ENCODE measurements at places on chromosomes 2 and 18.
A peak's percentile ranks its signal among the peaks of the same experiment; 100 is the strongest.

DNA sequence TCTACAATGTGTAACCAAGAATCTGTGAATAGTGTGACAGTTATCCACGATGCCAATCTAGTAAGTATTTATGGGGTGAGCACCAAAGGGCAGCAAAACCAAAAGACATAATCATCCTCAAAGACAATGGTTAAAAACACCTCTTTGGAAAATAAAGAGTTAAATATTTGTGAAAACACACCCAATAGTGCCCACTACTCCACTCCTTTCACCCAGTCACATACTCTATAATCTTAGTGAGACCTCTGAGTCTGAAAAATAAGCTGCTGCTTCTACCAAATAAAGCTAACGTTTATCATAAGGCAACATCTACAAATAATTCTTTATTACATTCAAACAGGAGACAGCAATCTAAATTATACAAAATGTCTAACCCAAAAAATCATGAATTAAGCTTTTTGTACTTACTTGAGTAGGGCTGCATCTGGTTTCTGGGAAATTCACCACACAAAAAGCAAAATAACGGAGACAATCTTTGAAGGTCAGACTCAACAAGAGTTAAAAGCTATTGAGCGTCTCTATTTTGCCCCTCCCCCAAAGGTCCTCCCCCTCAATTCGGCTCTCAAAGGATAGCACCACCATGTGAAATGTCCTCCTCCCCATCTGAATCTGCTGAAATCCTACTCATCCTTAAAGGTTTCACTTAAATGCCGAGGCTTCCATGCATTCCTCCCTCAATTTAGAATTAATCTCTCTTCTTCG, 2.0 kb downstream of the RAPH1 start:
- DNase-seq = no peak

DNA sequence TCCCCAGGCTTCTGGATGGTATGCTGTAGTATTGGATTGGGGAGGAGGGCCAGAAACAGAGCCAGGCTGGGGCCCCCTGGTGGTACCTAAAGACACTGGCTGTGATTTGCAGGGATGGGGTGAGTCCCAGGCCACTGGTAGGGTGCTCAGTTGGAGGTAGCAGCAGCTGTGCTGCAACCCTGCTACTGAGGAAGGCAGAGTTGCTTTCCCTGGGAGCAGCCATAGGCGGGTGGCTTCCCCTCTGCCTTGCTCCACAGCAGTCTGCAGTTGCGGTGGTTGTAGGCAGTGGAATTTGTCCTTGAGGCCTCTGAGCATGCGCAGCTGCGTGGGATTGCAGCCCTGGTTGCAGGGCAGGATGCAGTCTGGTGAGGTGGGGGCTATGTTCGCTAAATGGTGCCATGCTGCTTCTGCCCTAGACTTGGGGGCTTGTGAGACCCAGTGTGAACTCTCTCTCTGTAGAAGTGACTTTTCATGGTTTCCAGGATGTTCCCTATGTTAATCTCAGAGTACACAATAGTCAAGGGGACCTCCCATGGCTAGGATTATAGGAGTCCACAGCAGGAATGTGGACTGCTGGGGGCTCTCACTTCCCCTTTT, 443.5 kb downstream of the XIRP2 start:
- DNase-seq = no peak

- no peak for DNase-seq
Measured at GRCh38 chr2:45669032-45669486, 17.6 kb downstream of the PRKCE start.

GRCh38 chr2:66498289-66498975, 63.5 kb downstream of the MEIS1 start:
- no peak for DNase-seq

DNA sequence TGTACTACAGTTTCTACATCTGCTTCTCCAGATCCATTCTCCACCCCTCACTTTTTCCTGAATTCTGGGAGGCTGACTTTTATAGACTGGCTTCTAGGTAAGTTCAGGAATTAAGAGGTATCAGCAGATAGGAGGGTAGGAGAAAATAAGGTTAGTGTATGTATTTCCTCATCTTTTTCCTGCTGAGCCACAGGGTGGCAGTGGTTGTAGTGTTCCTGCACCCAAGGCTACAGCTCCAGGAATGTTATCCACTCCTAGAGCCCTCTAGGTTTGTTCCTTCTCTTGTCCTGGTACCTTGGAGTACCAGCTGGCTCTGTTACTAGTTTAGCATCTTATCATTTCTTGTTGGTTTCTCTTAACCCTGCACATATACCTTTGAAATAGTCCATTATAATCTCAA, 40.7 kb upstream of the C2orf66 start:
- DNase-seq = no peak

GRCh38 chr18:78620326-78620725, 359.3 kb upstream of the SALL3 start:
- no peak for DNase-seq

GRCh38 chr2:107717661-107718060, 109.0 kb upstream of the RGPD4 start:
- DNase-seq = no peak

DNA sequence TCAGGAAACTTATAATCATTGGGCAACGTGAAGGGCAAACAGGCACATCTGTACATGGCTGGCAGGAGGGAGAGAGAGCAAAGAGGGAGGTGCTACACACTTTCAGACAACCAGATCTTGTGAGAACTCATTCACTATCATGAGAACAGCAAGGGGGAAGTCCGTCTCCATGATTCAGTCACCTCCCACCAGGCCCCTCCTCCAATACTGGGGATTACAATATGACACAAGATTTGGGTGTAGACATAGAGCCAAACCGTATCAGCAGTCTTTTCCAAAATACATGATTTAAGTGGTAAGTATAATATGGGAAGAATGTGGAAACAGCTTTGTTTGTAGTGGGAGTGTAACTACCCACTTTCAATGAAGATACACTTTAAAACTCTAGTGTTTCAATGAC, 65.0 kb downstream of the EPB41L5 start:
- DNase-seq = no peak

DNA sequence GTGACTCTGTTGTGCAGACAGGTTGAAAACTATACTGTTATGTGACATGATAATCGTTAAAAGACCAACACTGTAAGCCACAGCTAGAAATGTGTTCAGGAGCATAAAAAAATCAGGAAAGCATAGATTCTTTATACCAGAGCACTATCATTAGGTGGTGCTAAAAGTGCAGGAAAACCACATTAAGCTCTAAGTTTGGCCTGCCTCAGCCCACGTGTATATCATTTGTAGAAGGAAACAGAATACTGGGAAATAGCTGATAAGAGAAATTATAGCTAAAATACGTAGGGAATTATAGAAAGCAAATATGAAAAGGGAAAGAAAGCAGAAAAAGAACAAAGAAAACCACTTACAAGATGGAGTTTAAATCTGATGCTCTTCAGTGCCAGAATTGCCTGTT, 26.5 kb upstream of the C2orf74 start:
- no peak for DNase-seq

DNA sequence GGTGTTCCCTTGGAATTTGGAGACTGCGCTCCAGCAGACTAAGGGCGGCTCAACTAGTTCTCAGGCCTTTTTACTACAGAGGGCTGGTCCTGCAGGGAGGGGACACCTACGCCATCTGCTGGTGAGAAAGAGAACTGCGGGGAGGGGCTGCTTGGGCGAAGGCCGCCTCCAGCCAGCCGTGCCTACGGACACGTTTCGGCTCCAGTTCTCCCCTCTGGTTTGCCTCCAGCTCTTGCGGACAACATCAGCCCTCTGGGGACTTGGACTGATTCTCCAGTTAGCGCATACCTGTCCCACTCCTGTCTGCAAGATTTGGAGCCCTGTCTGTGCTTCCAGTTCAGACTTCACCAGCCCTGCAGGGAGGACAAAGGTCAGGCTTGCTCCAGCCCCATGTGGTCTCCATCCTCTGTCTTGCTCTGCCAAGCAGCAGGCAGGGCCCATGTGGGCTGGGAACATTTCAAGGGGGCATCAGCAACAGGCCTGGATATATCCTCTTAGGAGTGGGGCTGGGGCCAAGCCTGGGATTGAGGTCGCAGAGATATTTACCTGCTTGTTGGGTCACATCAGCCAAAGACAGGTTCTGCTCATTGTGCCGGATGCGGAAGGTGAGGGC, 10.3 kb downstream of the PTPRN start:
- peak; percentile 47 for DNase-seq

DNA sequence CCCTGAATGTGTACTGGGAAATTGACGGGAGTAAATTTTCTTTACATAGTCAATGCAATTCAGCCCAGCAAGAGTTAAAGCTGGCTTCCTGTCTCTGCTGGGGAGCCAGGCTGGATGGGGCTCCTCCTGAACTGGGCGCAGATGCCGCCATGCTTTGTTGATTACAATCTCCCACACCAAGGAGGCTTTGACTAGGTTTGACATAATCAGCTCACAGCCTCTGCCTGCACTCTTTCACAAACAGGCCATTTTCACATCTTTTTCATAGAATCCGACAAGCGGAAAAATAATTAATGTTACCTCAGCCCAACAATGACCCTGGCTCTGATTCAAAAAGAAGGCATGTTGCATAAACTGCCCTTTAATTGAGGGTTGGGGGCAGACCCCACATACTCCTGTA, 54.3 kb downstream of the FOXI3 start:
- DNase-seq = no peak

DNA sequence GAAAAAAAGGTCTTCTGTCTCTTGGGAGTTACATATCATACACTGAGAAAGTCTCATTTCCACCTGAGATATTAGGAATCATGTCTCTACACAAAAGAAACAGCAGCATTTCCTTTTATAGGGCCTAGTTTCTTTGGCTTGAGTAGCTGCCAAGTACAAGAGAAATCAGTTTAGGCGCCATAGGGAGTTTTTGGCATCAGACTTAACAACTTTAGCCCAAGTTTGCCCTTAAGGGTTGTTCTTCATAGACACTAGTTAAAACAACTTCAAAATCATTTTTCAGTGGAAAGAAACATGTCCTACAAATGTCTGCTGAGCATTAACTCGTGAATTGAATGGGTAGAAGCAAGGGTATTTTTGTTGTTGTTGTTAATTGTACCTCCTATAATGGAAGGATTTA, 587.0 kb upstream of the DSEL start:
- no peak for DNase-seq

- DNase-seq = no peak
Measured at GRCh38 chr2:217167531-217167930, 307.7 kb upstream of the TNP1 start.

- no peak for DNase-seq
Measured at GRCh38 chr2:173963323-173963816, 1.8 kb downstream of the SP3 start.

GRCh38 chr2:147214914-147215313, 629.9 kb upstream of the ACVR2A start:
- DNase-seq = no peak

GRCh38 chr2:170155022-170155722, 22.8 kb upstream of the MYO3B start:
- DNase-seq = no peak

DNA sequence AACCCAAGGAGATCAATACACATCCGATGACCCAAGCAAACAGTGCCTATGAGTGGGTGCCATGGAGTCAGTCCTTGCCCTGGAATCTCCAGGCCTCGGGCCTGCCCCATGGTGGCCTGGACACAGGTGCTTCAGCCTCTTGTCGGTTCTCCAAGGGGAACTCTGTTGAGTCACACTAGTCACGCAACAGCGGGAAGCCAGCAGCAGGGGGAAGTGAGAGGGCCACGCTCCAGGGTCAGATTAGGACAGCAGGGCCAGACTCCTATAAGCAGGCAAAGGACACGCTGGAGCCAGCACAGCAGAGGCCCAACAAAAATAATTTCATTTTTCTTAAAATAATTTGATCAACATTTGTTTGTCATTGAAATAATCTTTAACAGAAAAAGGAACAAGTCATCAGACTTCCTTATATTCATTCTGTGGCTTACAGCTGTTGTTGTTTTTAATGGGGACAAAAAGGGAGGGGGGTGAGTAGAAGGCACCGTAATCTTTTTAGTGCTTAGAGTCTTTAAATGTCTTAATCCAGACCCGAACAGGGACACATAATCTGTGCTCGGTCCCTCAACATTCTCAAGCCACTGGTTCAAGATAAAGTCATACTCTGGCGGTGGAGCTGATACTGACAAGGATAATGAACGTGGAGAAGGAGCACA, 16.4 kb upstream of the ARMC9 start:
- no peak for DNase-seq

DNA sequence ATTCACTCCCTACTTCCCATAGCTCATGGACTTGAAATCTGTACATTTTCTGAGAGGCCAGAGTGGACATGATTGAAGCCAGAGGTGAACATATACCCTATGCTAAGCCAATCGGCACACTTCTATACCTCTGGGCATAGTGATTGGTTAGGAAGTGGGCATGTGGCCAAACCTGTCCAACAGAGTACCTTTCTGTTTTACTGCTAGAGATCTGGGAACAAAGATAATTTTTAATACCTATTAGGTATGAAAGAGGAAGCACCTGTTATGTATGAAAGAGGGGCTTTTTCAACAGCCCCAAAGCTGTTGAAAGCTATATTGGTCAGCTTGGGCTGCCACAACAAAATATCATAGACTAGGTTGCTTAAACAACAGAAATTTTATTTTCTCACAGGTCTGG, 27.7 kb downstream of the METTL8 start:
- no peak for DNase-seq

DNA sequence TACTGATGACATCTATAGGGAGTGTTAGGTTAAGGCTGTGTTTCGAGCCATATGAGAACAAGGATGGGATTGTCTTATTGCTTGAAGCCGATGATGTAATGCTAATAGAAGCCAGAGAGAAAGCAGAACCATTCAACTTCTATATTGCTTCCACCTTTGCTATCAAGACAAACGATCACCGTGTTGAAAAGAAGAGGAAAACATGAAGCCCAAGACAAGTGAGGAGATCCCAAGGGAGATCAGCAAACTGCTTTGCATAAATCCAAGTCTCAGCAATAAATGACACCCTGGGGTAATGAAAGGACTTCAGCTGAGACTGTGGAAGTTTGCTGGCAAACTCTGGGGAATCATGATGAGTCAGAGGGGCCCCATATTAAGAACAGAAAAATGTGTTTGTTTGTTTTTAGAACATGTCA, 206.2 kb downstream of the NCKAP5 start:
- DNase-seq = peak; percentile 26

- DNase-seq = no peak
Measured at GRCh38 chr2:165536851-165537499, 67.5 kb downstream of the CSRNP3 start.

GRCh38 chr18:35455926-35456763, 41.6 kb downstream of the INO80C start:
- DNase-seq = no peak

DNA sequence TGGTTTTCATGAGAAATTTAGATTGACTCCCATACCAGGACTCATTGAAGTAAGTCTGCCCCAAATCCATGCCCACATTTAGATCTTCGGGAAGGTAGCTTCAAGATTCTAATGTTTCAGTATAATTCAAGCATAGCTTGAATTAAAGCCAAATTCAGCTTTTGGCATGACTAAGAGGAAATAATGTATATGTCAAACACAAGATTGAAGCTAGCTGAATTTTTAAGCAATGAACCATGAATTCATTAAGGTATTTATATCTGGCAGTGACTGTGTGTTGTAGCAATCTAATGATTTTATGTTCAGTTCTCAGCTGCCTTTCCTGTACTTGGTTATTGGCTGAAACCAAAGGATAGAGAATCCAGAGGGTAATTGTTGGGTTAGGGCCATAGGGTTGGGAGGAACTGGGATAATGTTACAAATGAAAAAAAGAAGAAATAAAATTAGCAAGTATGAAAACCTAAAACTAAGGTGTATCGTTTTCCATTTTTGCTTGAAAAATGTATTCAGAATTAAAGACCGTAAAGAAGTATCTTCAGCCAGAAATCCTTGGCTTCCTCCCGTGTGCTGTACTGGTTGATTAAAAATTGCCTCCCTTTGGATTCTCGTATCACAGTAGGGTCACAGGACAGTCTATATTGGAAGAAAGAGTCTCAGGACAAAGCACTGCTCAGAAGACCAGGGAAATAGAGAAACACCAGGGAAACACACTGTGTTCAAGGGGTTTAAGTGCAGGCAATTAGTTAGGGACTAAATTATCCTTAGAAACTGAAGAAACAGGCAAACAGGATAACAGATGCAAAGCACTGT, 119.0 kb upstream of the FN1 start:
- DNase-seq = no peak

All from AG04450 (cell line).